ENCODE measurements at places on chromosomes 13 and 19. TPM values are rescaled to one million over a fixed set of nuclear protein-coding genes. Genes with fewer than 3 reads are reported as not detected.

The ZNF790 gene
- total RNA-seq, result 6.3 TPM

The SH2D3A gene
- total RNA-seq, result not detected

The PDX1 gene
- total RNA-seq, result not detected

The DOCK6 gene
- 19.4 TPM for total RNA-seq

The ANGPTL8 gene
- not detected for total RNA-seq

GRCh38 chr13:35994131-35994966 is 136.8 kb downstream of the DCLK1 start:
- DNase-seq, result peak; percentile 93

GRCh38 chr19:48946463-48947257 is 8.0 kb upstream of the BAX start:
- no peak for DNase-seq

GRCh38 chr19:32630338-32630737 is 44.6 kb downstream of the ANKRD27 start:
- DNase-seq, result no peak

DNA sequence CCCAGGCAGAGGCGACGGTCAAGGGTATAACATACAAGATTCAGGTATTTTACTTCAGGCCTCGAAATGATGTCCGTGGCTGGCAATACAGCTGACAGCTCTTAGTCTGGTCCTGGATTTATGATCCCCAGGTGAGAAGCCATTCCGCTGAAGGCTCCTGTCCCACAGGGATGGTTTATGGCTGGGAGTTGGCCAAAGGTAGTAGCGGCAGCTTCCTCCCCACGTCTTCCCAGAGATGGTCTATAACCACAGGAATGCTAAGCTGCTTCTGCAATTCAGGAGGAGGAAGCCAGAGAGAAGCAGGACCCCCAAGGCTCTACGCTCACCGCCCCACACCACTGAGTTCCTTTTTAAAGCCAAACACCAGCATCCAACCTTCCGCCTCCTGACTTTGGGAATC is 27.1 kb downstream of the OLFM2 start:
- DNase-seq, result no peak

GRCh38 chr19:13102666-13103580 is at the start of gene LYL1:
TSS of gene LYL1 (minus strand) at chr19:13102858. CDS start at chr19:13101171, 1,687 bp downstream.
- no peak for DNase-seq

GRCh38 chr19:613732-614567 is 19.4 kb downstream of the POLRMT start:
- no peak for DNase-seq

GRCh38 chr13:89865164-89866064 is 1482.1 kb upstream of the MIR17HG start:
- DNase-seq, result no peak

- DNase-seq, result no peak
These were observed 216.2 kb downstream of the SLC7A1 start for GRCh38 chr13:29379281-29379680.

- no peak for DNase-seq
These were observed 8.5 kb downstream of the POU2F2 start for GRCh38 chr19:42123765-42124164.

Measured in LHCN-M2 (cell line).